ENCODE measurements at places on chromosomes 13 and 19.

- no peaks in the 10 kb centered on the region for H3K27me3 ChIP-seq
- H3K27ac ChIP-seq: no peak overlapping the region
- no peaks in the 10 kb centered on the region for H3K4me1 ChIP-seq
- H3K4me3 ChIP-seq: no peak overlapping the region
- no peaks in the 10 kb centered on the region for H3K36me3 ChIP-seq
- DNase-seq: no peak
Observed at GRCh38 chr13:34777089-34777913, 164.8 kb upstream of the NBEA start.

DNA sequence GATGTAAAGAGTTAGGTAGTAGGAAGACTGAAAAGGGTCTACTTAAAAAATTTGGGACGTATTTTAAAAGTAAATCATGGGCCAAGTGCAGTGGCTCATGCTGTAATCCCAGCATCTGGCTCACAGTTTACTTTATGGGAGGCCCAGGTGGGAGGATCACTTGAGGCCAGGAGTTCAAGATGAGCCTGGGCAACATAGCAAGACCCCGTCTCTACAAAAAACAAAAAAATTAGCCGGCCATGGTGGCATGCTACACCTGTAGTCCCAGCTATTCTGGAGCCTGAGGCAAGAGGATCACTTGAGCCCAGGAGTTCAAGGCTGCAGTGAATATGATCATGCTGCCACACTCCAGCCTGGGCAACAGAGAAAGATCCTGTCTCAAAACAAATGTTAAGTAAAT, 23.0 kb downstream of the UTP14C start:
- H3K27me3 ChIP-seq: no peaks in the 10 kb centered on the region
- H3K36me3 ChIP-seq: no peaks in the 10 kb centered on the region
- H3K27ac ChIP-seq: no peak overlapping the region

DNA sequence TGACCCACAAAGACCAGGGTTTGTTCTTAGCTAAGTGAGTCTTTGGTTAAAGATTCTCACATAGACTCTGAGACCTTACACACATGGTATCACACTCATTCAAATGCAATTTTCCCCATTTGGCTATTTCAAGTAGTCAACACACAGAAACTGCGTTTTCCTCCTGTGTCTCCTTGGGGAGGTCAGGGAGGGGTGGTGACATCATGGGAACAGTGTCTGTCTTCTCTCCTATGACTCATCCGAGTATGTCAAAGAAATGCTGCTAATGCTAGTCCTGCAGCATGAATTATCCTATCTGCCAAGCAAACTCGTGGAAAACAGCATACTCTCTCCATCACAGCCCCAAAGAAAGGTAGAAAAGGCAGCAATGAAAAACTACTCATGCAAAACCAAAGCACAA, 100.2 kb downstream of the ENOX1 start:
- H3K27ac ChIP-seq: no peak overlapping the region
- no peaks in the 10 kb centered on the region for H3K36me3 ChIP-seq

GRCh38 chr13:112154301-112155060, 87.5 kb downstream of the SOX1 start:
- DNase-seq: peak; percentile 25
- H3K4me1 ChIP-seq: no peaks in the 10 kb centered on the region
- H3K27me3 ChIP-seq: no peaks in the 10 kb centered on the region
- H3K4me3 ChIP-seq: no peak overlapping the region
- H3K36me3 ChIP-seq: no peaks in the 10 kb centered on the region

- H3K36me3 ChIP-seq: no peaks in the 10 kb centered on the region
- H3K4me1 ChIP-seq: no peaks in the 10 kb centered on the region
- peak within 1 kb of the TSS; percentile 42 for H3K4me3 ChIP-seq
- DNase-seq: no peak
- H3K27me3 ChIP-seq: peaks cover 21% of the 10 kb centered on the region
Observed at GRCh38 chr13:37869756-37870488, at the start of gene TRPC4. TRPC4 (minus strand) TSS chr13:37869772; CDS start chr13:37783333, 86,439 bp downstream.

DNA sequence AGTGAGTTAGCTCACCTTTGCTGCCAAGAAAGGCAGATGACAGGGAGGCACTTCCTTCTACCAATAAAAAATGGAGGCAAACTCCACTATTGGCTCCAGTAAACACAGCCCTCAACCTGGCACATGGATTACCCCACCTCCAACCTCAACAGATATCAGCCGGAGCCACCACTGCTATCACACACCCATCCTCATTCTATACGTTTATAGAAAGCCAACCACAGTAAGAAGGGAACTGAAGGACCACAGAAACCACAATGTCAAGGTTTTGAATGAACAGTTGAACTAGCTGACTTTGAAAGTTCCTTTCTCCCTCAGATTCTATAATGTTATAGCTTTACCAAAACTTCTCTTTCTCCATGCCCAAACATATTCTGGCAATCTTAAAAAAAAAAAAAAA, 526.2 kb downstream of the UQCRFS1 start:
- H3K4me1 ChIP-seq: no peaks in the 10 kb centered on the region
- H3K36me3 ChIP-seq: no peaks in the 10 kb centered on the region
- no peak for DNase-seq
- H3K27me3 ChIP-seq: no peaks in the 10 kb centered on the region

DNA sequence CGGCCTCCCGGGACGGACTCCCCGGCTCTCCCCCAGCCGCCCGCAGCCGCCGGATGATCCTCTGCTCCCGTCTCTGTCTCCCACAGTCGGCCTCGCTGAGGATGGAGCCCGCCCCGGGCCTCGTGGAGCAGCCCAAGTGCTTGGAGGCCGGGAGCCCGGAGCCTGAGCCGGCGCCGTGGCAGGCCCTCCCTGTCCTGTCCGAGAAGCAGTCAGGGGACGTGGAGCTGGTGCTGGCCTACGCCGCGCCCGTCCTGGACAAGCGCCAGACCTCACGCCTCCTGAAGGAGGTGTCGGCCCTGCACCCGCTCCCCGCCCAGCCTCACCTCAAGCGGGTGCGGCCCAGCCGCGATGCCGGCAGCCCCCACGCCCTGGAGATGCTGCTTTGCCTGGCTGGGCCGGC, 6.8 kb downstream of the ADAT3 start:
- H3K27ac ChIP-seq: no peak overlapping the region
- H3K4me1 ChIP-seq: peaks cover 7% of the 10 kb centered on the region
- H3K27me3 ChIP-seq: no peaks in the 10 kb centered on the region
- no peak overlapping the region for H3K4me3 ChIP-seq
- no peaks in the 10 kb centered on the region for H3K36me3 ChIP-seq

GRCh38 chr13:88153353-88153752, 482.2 kb downstream of the SLITRK5 start:
- no peak overlapping the region for H3K4me3 ChIP-seq
- no peak overlapping the region for H3K27ac ChIP-seq
- no peaks in the 10 kb centered on the region for H3K27me3 ChIP-seq

GRCh38 chr19:33437393-33437820, 63.9 kb downstream of the CEBPG start:
- no peaks in the 10 kb centered on the region for H3K27me3 ChIP-seq
- no peak overlapping the region for H3K27ac ChIP-seq
- no peaks in the 10 kb centered on the region for H3K36me3 ChIP-seq
- no peak overlapping the region for H3K4me3 ChIP-seq
- DNase-seq: no peak
- no peaks in the 10 kb centered on the region for H3K4me1 ChIP-seq

DNA sequence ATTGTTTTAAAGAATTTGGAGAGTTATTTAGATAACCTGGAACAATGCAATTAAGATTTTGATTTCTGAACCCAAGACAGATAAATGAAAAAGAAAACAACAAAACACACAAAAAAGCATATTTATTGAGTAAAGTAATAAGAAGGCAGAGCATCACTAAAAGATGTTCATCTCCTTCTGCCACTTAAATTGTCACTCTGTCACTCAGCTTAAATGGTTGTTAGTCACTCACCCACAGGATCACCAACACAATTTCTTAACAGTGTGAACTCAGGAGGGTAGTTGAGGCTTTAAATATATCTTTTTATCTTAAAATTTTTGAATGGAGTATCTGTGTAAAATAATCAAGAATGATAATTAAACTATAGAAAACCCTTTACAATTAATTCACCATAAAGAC, 1215.5 kb upstream of the PCDH20 start:
- H3K4me1 ChIP-seq: no peaks in the 10 kb centered on the region
- no peaks in the 10 kb centered on the region for H3K27me3 ChIP-seq
- no peak for DNase-seq
- no peak overlapping the region for H3K4me3 ChIP-seq
- no peaks in the 10 kb centered on the region for H3K36me3 ChIP-seq
- H3K27ac ChIP-seq: no peak overlapping the region

DNA sequence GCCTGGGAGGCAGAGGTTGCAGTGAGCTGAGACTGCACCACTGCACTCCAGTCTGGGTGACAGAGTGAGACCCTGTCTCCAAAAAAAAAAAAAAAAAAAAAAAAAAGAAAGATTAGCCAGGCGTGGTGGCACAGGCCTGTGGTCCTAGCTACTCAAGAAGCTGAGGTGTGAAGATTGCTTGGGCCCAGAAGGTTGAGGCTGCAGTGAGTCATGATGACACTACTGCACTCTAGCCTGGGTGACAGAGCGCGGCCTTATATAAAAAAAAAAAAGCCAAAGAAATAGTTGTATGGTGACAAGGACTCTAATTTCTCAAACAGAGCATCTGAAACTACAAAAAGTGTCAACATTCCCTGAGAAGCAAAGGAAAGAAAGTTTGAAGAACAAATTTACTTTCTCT, 3.4 kb downstream of the PBX4 start:
- no peaks in the 10 kb centered on the region for H3K36me3 ChIP-seq
- no peaks in the 10 kb centered on the region for H3K27me3 ChIP-seq
- peaks cover 4% of the 10 kb centered on the region for H3K4me1 ChIP-seq
- no peak overlapping the region for H3K27ac ChIP-seq

- H3K4me3 ChIP-seq: no peak overlapping the region
- H3K27ac ChIP-seq: no peak overlapping the region
- no peak for DNase-seq
- H3K27me3 ChIP-seq: no peaks in the 10 kb centered on the region
- H3K36me3 ChIP-seq: no peaks in the 10 kb centered on the region
- no peaks in the 10 kb centered on the region for H3K4me1 ChIP-seq
Observed at GRCh38 chr13:37617173-37617572, 18.6 kb upstream of the POSTN start.

GRCh38 chr13:90197722-90198121, 1149.8 kb upstream of the MIR17HG start:
- no peak overlapping the region for H3K27ac ChIP-seq
- H3K4me3 ChIP-seq: no peak overlapping the region
- no peak for DNase-seq
- H3K4me1 ChIP-seq: no peaks in the 10 kb centered on the region
- no peaks in the 10 kb centered on the region for H3K36me3 ChIP-seq

DNA sequence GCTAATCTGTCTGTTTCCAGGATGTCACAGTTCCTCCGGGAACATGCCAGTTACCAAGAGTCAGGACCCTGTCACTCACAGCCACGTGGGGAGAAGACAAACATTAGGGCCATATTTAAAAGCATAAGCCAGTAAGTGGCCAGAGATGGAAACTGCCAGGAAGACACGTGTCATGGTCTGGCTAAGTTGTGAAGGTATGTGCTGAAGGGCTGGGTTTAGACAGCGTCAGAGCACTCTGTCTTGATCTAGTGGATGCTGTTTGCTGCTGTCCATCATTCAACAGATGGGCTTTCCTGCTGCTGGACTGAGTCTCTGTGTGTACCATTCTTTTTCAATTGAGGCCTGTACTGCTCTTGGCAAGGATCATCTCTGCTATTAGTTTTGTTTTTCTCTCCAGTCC, 128.6 kb downstream of the HS6ST3 start:
- no peak overlapping the region for H3K4me3 ChIP-seq
- no peak overlapping the region for H3K27ac ChIP-seq
- H3K36me3 ChIP-seq: no peaks in the 10 kb centered on the region
- H3K4me1 ChIP-seq: no peaks in the 10 kb centered on the region
- DNase-seq: no peak

- H3K27ac ChIP-seq: no peak overlapping the region
- DNase-seq: no peak
- no peaks in the 10 kb centered on the region for H3K36me3 ChIP-seq
- H3K4me1 ChIP-seq: no peaks in the 10 kb centered on the region
Observed at GRCh38 chr13:37594550-37594949, 4.0 kb downstream of the POSTN start.

DNA sequence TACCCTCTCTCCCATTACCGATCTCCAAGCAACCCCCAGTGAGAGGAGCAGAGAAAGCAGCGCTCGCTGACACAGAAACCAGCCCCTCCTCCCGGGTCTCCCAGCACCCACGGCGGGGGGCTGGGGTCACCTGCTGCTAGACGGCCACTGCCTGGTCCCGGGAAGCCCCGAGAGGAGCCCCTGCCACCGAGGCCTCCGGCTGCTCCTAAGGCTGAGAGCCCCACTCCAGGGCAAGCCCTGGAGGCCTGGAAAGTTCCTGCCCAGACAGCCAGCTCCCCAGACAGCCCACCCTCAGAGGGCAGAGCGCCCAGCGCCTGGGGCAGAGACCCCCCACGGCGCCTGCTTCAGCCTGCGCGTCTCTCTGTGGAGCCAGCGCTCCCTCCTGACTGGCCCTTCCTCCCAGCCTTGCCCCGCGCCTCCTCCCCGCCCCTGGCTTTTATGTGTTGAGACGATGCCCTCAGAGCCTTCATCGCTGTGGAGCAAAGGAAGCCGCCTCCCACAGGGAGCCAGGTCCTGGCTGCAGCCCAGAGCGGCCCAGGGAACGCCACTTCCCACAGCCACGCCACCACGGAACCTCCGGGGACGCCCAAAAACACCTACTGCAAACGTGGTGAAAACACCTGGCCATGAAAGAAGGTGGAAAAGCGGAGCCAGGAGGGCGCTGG, 51.1 kb downstream of the MLLT1 start:
- H3K27ac ChIP-seq: no peak overlapping the region
- no peak for DNase-seq
- peaks cover 21% of the 10 kb centered on the region for H3K4me1 ChIP-seq
- no peaks in the 10 kb centered on the region for H3K36me3 ChIP-seq
- no peaks in the 10 kb centered on the region for H3K27me3 ChIP-seq

DNA sequence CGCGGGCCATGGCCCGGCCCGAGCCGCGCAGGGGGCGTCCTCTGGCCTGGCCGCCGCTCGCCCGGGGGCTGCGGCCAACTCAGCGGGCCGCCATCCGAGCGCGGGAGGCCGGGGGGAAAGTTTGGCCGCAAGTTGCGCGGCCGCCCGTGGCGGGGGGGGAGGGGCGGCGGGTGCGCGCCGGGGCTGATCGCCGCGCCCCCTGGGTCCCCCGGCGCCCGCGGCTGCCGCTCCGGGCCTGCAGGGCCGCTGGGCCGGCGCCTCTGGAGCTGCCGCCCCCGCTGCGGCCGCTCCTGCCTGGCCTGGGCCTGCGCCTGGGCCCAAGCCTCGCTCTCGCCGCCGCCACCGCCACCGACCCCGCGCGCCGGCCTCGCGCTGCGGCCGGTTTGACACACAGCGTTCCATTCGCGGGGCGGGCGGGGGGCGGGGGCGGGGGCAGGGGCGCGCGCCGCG, at the start of gene NR2F6:
NR2F6 (minus strand) TSS at position 385 of the 450 bp plus-strand sequence. CDS start 699 bp downstream, outside the sequence.
- peaks cover 6% of the 10 kb centered on the region for H3K4me1 ChIP-seq
- no peaks in the 10 kb centered on the region for H3K36me3 ChIP-seq
- H3K27ac ChIP-seq: peak within 1 kb of the TSS; percentile 97
- H3K4me3 ChIP-seq: peak within 1 kb of the TSS; percentile 72
- no peaks in the 10 kb centered on the region for H3K27me3 ChIP-seq
